ENCODE measurements at places on chromosomes 12 and 14. TPM values are rescaled to one million over a fixed set of nuclear protein-coding genes. Genes with fewer than 3 reads are reported as not detected.

DNA sequence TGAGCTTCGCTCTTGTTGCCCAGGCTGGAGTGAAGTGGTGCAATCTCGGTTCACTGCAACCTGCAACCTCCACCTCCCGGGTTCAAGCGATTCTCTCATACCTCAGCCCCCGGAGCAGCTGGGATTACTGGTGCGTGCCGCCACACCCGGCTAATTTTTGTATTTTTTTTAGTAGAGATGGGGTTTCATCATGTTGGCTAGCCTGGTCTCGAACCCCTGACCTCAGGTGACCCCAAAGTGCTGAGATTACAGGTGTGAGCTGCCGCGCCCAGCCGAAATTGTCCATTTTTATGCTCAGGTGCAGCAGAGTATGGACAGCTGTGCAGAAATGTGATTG, 19.2 kb upstream of the CYP46A1 start:
- no peak overlapping the region for H3K27ac ChIP-seq
- peak; percentile 1 for DNase-seq
- no peak overlapping the region for H3K4me3 ChIP-seq

GRCh38 chr14:63504648-63505047, 38.5 kb downstream of the PPP2R5E start:
- peaks cover 6% of the 10 kb centered on the region for H3K36me3 ChIP-seq
- H3K4me1 ChIP-seq: no peaks in the 10 kb centered on the region
- no peaks in the 10 kb centered on the region for H3K27me3 ChIP-seq
- no peak overlapping the region for H3K27ac ChIP-seq
- DNase-seq: no peak

DNA sequence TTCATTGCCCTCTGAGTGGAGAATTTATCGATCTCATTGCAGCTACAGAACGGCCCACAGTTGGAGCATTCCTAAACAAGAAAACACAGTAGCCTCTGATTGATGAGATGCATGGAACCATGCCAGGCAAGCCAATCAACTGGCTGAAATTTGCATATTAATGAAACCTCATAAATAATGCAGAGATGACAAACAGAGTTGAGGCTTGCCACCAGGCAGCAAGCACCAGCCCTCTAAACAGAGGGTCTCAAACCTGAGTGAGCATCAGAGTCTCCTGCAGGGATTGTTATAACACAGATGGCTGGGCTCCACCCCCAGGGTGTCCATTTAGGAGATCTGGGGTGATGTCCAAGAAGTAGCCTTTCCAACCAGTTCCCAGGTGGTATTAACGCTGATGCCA, 60.9 kb upstream of the CMKLR1 start:
- no peaks in the 10 kb centered on the region for H3K4me1 ChIP-seq
- DNase-seq: no peak
- no peak overlapping the region for H3K4me3 ChIP-seq
- H3K27ac ChIP-seq: no peak overlapping the region
- no peaks in the 10 kb centered on the region for H3K27me3 ChIP-seq

- no peak overlapping the region for H3K4me3 ChIP-seq
- H3K27ac ChIP-seq: no peak overlapping the region
- H3K27me3 ChIP-seq: no peaks in the 10 kb centered on the region
Measured at GRCh38 chr12:123723011-123723410, 10.9 kb downstream of the ATP6V0A2 start.

GRCh38 chr12:103901518-103902173, 28.6 kb upstream of the HSP90B1 start:
- H3K36me3 ChIP-seq: no peaks in the 10 kb centered on the region
- H3K4me1 ChIP-seq: peaks cover 55% of the 10 kb centered on the region
- H3K4me3 ChIP-seq: peak overlapping the region; percentile 49
- H3K27me3 ChIP-seq: no peaks in the 10 kb centered on the region
- no peak overlapping the region for H3K27ac ChIP-seq

DNA sequence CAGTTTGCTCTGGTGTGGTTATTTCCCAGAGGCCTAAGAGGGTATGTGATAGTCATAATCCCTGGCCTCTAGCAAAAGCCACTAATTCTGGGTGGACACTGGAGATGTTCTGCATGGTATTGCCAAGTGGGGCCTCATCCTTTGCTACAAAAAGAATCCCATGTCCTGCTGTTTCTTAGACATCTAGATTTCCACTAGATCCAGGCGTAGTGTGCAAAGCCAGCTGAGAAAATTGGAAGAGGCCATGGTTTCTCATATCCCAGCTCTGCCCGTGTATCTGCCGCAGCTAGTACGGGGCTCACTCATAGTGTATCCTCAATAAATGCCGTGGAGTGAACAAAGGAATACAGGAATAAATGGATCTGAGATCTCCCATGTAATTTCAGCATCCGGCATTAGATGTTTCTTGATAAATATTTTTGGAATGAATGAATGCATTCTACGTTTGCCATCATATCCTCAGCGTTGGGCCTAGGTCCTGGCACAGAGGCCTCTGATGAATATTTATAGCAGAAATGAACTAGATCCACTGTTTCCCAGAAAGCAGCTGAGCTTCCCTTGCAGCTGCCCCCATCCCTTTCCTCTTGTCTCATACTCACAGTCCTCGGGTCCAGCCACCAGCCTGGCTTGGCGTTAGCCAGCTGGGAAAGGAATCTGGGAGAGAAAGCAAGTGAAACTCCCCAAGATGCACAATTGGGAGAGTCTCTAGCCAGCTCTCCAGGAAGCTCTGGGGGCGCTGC, 76.3 kb upstream of the NOS1 start:
- H3K4me3 ChIP-seq: no peak overlapping the region
- no peak overlapping the region for H3K27ac ChIP-seq
- no peaks in the 10 kb centered on the region for H3K27me3 ChIP-seq
- no peaks in the 10 kb centered on the region for H3K4me1 ChIP-seq
- no peaks in the 10 kb centered on the region for H3K36me3 ChIP-seq
- DNase-seq: no peak

Gene RAD9B
- 1.9 TPM for total RNA-seq

Gene NGB
- total RNA-seq: not detected

GRCh38 chr12:74148849-74149248, 388.8 kb upstream of the ATXN7L3B start:
- no peak overlapping the region for H3K27ac ChIP-seq
- H3K27me3 ChIP-seq: no peaks in the 10 kb centered on the region
- no peak overlapping the region for H3K4me3 ChIP-seq
- no peaks in the 10 kb centered on the region for H3K4me1 ChIP-seq

Measured in CD8-positive, alpha-beta memory T cell (primary cell).